CD8-positive, alpha-beta T cell (primary cell): ENCODE measurements at places on chromosomes 6 and 20. TPM values are rescaled to one million over a fixed set of nuclear protein-coding genes. Genes with fewer than 3 reads are reported as not detected.

GZF1 gene
- total RNA-seq, result 44.9 TPM

TNXB gene
- total RNA-seq, result 13.8 TPM

CFAP61 gene
- not detected for total RNA-seq

TRIM15 gene
- not detected for total RNA-seq
